ENCODE measurements at places on chromosomes 3 and 15.
A peak's percentile ranks its signal among the peaks of the same experiment; 100 is the strongest.

GRCh38 chr3:9035961-9036360, 72.7 kb upstream of the RAD18 start:
- no peak for DNase-seq

GRCh38 chr15:86645925-86646500, 566.3 kb downstream of the AGBL1 start:
- no peak for DNase-seq

GRCh38 chr3:112327371-112327951, 5.5 kb upstream of the CD200 start:
- no peak for DNase-seq

DNA sequence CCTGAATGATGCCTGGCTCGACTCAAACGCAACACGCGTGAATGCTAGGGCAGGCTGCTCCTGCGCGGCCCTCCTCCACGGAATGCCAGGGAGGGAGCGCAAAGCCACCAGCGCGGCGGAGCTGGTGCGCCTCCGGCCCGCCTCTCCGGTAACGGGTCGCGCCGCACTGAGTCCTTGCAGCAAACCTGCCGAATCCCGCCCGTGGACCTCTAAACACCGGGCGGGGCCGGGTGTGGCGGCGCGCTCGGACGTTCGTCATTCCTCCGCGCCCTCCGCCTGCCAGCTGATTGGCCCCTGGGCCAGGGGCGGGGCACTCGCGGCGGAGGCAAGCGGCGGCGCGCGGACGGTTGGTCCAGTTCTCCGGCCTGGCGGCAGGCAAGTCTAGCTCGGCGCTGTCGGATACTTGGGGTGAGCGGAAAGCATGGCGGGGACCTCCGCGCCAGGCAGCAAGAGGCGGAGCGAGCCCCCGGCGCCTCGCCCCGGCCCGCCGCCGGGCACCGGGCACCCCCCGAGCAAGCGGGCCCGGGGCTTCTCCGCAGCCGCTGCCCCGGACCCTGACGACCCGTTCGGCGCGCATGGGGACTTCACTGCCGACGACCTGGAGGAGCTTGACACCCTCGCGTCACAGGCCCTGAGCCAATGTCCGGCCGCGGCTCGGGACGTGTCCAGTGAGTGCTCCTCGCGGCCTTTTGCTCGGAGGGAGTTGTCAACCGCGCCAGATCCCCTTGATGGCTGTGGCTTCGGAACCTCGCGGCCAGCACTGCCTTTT, at the start of gene ATRIP:
Gene ATRIP, plus strand, starts transcription at position 313 of the 769 bp plus-strand sequence. Its CDS starts 109 bp downstream, at position 422.
- DNase-seq, result peak; percentile 77

- DNase-seq, result no peak
Observed at GRCh38 chr3:81437683-81438082, 323.8 kb downstream of the GBE1 start.

DNA sequence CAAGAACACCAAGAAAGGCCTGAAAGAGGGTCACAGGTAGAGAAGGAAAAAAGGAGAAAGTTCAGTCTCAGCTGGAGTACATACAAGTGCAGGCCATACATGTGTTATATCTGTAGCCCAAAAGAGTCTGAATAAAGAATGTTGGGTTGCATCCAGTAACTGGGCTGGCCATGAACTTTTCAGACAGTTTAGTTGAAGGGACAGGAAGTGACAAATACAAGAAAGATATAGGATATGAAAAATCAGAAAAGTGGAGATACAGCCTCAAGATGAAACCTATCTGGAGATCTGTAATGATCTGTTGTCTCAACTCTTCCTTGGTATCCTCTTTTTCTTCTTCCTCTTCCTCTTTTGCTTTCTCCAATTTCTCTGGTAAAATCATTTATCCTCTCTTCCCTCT, 671.7 kb downstream of the MECOM start:
- no peak for DNase-seq

DNA sequence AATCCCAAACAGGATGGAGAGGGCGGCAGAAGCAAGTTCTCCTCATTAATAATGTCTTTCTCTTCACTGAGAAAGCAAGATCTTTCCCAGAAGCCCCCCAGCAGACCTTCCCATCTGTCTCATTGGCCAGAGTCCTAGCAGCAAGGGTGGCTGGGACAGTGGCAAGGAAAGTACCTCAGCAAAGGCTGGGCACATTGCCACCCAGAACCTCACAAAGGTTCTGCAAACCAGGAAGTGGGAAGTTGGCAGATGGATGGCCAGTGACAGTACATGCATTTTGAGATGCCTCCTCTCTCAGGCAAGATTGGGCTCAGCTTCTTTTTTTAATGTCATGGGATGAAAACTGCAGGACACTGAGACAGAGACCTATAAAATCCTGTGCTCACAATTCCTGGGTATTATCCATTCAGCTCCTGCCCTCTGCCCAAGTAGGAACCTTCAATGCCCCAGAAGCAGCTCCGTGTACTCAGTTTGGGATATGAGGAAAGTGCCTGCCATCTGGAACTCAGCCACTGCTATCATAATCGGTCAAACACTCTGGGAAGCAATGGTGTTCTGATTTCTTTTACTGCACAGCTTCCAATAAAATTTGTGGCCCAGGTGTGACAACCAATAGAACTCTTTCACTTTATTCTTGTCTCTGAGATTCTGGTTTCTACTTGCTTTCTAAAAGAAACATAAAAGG, 25.5 kb downstream of the DPH3 start:
- DNase-seq, result no peak

Data from stimulated activated CD8-positive, alpha-beta memory T cell treated with anti-CD3 and anti-CD28 coated beads, Interleukin-15, amount 100 ng/mL, for 4 hours (primary cell).